Dorsolateral prefrontal cortex (tissue), 122 donors: ENCODE measurements at places on chromosomes 3 and 15. TPM values are rescaled to one million over a fixed set of nuclear protein-coding genes. Genes with fewer than 3 reads are reported as not detected.

LRRC34 gene
- 8.0 TPM for total RNA-seq

BLM gene
- total RNA-seq, result 5.0 TPM

CRABP1 gene
- 4.9 TPM for total RNA-seq

SIDT1 gene
- 67.3 TPM for total RNA-seq

GUCA1C gene
- total RNA-seq, result not detected

ZBTB20 gene
- total RNA-seq, result 55.2 TPM

P3H2 gene
- 10.7 TPM for total RNA-seq

CLSTN2 gene
- 35.1 TPM for total RNA-seq

IFRD2 gene
- 34.0 TPM for total RNA-seq

AMT gene
- 11.3 TPM for total RNA-seq

CKMT1A gene
- total RNA-seq, result 85.3 TPM

FRMD5 gene
- total RNA-seq, result 37.3 TPM

RYK gene
- 41.8 TPM for total RNA-seq

ARPIN gene
- 14.8 TPM for total RNA-seq

SEMA3F gene
- total RNA-seq, result 8.6 TPM

IFT57 gene
- 44.2 TPM for total RNA-seq

IL17RE gene
- 1.2 TPM for total RNA-seq

SLC15A2 gene
- total RNA-seq, result 40.4 TPM

DUOXA2 gene
- not detected for total RNA-seq

SLC9C1 gene
- total RNA-seq, result not detected

ATP13A5 gene
- 0.99 TPM for total RNA-seq

IGF1R gene
- 65.9 TPM for total RNA-seq

MNS1 gene
- 9.0 TPM for total RNA-seq

HES1 gene
- total RNA-seq, result 11.1 TPM

GHRL gene
- total RNA-seq, result 0.80 TPM

EPHB3 gene
- total RNA-seq, result 7.6 TPM

GOLGA8G gene
- total RNA-seq, result not detected
